Mucosa of descending colon (tissue), 3 donors: ENCODE measurements at places on chromosomes 5 and 9. TPM values are rescaled to one million over a fixed set of nuclear protein-coding genes. Genes with fewer than 3 reads are reported as not detected.

DNA sequence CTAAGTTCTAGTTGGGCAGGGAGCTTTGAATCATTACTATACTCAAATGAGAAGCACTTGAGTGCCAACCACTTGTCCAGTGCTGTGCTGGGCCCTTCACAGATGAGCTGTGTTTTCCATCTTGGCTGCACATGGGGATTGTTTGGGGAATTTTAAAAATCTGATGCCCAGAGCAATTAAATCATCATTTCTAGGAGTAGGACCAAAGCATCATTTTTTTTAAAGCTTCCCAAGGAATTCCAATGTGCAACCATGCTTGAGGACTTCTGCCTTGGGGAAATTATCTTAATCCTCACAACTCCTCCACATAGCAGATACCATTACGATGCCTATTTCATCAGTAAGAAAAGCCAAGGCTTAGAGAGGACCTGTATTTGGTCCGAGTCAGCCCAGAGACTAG lies 131.4 kb downstream of the TMEM174 start:
- DNase-seq = no peak

DNA sequence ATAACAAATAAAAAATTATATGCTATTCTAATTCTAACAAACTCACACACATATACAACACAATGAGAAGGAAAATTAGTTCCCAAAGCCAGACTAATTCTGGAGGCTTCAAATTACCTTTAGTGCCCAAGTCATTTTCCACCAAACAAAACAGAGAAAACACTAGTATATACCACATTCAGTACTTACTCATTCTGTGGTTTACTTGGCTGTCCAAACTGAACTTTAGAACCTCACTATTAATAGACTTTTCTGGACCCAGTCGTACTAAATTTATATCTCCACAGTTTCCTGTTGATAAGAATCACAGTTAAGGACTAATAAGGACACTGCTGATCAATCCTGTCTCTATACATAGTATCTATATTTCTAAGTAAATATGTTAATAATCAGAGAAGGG lies 66.4 kb downstream of the SETX start:
- DNase-seq = no peak

GRCh38 chr5:163757344-163757743 lies 251.9 kb downstream of the MAT2B start:
- no peak for DNase-seq

DNA sequence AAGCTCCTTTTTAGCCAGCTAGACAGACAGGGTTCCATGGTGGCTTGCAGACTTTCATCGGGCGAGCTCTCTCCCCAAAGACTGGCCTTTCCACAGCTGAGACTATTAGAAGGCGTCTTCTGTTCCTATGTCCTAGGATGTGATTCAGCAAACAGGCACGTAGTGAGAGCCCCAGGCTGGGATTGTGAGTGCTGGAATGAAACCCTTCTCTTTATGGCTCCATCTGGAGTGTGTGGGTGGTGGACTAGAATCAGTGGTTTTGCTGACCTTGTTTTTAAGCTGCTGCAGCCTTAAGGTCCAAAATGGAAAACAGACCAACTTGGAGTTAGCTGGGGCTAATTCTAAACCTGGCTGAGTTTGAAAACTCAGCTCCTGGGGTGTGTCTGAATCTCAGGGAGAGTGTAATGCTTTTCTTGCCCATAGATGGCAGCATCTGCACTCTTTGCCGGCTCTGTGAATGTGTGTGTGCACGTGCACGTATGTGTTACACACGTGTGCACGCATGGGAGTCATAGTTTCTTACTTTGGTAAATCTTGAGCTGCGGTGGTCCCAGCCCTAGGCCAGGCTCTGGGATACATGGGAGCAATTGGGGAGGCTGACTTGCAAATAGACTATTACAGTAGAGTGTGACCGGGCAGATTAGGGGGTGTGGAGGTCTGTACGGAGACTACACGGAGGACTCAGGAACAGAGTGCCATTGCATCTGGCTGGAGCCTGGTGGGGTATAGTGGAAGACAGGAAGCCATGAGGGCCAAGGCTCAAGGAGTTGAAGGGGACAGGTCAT lies 10.7 kb downstream of the GSN start:
- DNase-seq = no peak

DNA sequence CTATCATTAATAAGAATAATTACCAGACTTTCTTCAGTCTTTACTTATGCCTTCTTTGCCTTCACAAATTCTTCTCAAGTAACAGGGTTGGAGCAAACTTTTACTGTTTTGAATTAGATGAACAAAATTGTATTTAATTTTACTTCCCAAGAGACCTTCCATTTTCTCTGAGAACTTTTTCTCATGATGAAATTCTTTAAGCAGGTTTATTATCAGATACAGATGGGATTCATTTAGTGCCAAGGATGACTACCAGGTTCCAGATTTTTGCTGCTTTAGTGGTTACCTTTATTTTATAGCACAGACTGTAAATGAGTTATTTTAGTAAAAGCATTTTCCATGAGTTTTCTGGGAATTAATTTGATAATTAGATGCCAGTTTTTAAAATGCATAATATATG lies 125.1 kb downstream of the GDNF start:
- DNase-seq = no peak

DNA sequence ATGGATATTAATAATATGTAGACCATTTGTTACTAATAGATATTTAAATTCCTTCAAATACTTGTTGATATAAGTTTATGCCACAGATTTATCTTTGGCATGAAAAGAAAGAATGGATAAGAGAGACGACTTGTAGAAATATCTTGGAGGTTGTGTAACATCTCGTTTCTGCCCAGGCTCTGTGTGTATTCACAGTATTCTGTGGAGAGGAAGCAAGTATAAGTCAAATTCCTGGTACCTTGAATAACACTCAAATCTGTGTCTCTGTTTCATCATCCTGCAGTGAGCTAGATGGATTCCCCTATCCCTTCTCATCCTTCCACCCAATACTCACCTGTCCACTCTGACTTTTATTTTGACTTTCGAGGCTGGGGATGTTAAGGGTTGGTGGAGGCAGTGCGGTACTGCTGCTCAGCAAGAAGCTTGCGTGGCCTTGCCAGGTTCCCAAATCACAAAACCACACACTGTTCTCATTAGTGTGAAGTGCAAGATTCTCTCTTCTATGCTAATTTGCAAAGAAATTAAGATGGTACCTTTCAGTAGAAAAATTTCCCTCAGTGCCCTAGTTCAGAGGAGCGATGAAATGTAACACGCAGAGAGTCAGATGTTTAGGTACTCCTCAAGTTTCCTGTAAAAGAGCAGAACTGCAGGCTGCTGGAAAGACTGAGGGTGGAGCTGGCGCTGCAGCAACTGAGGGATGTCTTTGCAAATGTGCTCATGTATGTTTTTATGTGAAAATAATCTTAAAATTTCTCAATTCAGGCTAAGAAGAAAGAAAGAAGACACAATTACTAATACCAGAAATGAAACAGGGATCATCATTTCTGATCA lies 42.6 kb upstream of the ANKRD18A start:
- DNase-seq = no peak

DNA sequence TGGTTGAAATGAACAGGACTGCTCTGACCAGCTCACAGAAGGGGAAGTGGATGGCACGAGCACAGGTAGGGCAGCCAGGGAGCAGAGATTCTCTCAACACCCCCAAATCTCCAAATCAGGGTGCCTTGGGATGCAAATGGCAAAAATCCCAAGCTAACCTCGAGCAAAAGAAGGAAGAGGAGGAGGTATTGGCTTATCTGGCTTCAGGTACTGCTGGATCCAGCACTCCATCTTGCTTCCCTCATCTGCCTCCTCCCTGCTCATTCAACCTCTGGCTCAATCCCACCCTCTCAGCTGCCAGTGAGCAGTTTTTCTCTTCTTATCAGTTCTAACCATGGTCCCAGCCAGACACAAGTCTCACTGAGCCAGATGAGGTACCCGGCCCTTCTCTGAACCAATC lies 41.6 kb upstream of the GGTA1 start:
- DNase-seq = no peak

DNA sequence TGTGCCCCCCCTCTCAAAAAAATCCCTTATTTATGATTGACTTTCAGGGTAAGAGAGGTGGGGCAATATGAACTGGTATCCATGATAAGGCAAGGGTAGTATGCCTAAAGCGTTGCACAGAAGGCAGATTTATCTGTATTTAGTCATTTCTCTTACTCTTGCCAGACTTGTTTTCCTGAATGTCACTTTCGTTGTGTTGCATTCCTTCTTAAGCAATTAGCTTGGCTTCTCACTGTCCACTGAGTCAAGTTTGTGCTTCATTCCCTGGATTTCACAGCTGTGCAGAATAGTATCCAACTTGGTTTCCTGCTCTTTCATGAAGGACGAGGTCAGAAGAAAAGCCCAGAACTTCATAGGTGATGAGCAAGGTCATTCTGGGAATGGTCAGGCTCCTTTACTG lies 301.5 kb upstream of the ACTBL2 start:
- no peak for DNase-seq

DNA sequence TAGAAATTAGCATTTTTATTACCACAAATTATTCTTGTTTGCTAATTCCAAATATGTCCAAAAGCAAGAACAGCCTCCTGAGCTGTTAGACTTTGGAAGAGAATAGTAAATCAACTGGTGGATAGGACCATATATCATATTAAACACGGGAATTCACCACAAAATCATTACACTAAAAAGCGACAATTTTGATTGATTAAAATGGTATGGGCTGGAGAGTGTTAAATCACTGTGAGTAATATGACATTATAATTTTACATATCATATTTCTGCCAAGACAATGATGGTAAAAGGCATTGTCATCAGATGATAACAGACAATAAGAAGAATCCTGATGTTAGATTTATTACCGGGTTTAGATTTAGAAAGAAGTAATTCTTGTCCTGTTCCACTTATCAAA lies 107.2 kb upstream of the ARRDC3 start:
- no peak for DNase-seq

DNA sequence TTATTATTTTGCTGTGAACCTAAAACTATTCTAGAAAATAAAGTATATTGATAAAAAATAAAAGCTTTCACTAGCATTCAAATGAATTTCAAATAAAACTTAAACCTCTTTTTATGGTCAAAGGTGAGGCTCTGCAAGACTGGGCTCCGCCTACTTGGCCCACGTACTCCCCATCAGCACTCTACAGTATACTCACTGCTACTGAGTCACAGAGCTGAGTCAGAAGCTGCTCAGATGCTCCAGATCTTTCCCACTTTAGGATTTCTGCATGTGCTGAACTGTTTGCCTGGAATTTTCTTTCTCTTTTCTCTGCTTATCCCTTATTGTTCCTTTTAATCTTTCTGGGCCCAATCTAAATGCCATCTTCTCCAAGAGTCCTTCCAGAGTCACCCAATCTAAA lies 331.9 kb upstream of the CCNG1 start:
- no peak for DNase-seq

- DNase-seq = no peak
Measured at GRCh38 chr9:121349009-121349408, 21.0 kb downstream of the STOM start.

DNA sequence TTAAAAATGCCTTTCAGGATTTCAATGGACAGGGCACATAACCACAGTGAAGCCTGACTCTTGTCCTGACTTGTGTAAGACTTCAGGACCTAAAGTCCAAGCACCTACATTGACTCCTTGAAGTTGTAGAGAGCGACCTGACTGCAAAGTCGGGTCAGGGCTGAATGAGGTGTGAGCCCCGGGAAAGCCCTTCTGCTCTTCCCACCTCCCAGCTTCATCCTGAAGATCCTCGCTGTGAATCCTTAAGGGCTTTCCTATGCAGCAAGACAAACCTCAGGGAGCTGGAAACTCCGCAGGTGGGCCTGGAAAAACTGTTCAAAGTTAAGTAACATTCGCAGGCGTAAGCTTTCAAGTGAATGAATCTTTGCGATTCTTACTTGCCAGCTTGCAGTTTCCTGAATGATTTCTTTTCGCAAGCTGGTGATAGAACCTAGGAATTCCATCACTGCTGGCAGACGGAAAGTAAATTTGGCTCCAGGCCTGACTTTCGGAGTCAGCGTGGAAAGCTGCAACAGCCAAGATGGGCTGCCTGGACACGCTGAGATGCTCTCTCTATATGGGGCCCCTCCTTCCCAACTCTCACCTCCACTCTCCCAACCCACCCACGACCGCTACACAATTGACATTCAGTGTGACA lies 10.9 kb downstream of the SEMA5A start:
- no peak for DNase-seq

- DNase-seq = no peak
Measured at GRCh38 chr5:154194345-154195329, 4.1 kb downstream of the GALNT10 start.

DNA sequence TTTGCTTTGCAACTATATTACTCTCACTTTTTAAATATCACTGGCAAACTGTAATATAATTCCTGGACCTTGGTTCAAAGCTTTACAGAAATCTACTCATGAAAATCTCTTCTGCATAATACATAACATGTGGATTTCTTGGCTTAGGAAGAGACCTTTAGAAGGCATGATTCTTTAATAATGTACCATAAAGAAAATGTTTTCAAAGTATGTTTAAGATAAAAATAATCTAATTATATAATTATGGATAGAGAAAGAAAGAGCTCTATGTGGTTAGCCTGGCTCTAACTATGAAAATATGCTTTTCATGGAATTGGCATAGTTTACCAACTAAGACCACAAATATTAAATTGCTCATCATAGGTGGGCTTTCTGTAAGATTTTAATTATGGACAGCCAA lies 817.8 kb downstream of the TLE1 start:
- no peak for DNase-seq

GRCh38 chr5:170773024-170773985 lies 10.2 kb upstream of the GABRP start:
- peak; percentile 54 for DNase-seq

DNA sequence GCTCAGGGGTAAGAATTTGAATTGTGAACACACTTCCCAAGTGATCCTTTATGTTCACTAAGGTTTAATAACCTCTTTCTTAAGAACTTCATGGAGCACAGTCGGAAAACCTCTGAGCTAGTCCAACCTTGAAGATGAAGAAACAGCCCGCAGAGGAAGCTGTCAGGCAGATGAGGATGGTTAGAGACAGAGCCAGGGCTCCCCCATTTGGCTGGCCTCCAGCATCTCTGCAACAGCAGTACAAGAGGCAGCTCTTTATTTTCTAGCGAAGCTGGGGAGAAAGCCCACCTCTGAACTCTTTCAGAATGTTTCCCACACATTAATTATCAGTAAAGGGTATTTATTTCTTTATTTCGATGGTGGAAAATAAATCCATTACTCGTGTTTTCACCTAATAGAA lies 350.8 kb downstream of the DMRT2 start:
- no peak for DNase-seq

The SLC36A2 gene
- total RNA-seq = not detected

The CCNO gene
- 0.28 TPM for total RNA-seq

The ZNF366 gene
- total RNA-seq = 0.96 TPM

The TAF11L10 gene
- not detected for total RNA-seq

The FIBCD1 gene
- total RNA-seq = 7.3 TPM

The GOLPH3 gene
- total RNA-seq = 101 TPM

The TLX3 gene
- not detected for total RNA-seq

The FOXD4L3 gene
- not detected for total RNA-seq

The SLC25A2 gene
- 1.5 TPM for total RNA-seq

The HAVCR2 gene
- 5.1 TPM for total RNA-seq

The NUTM2G gene
- not detected for total RNA-seq

The SLIT3 gene
- total RNA-seq = 25.5 TPM

The SPAG8 gene
- 0.84 TPM for total RNA-seq

The SLCO4C1 gene
- total RNA-seq = 3.6 TPM

The SPINK7 gene
- not detected for total RNA-seq
